COLO829 (cell line): ENCODE measurements at places on chromosomes 7 and 10.
A peak's percentile ranks its signal among the peaks of the same experiment; 100 is the strongest.

- no peak for DNase-seq
Measured at GRCh38 chr7:106480616-106481031, 180.3 kb downstream of the CCDC71L start.

- no peak for DNase-seq
Measured at GRCh38 chr7:25596443-25596842, 368.2 kb upstream of the NPVF start.

DNA sequence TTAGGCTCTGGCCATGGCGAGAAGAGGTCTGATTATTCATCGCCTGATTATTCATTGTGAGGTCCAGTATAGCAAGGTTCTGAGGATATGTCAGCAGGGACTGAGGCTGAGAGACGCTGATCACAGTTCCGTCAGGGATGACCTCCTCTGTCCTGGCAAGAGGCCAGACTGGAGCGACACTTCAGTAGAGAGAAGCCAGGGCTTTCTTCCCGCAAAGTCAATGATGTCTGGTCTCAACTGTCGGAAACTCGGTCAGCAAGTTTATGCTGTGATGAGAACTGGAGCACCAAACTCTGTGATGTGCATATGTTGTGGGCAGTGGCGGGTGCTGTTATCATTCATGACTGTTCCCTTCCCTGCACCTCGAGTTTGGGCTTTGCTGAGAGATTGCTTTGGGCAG, 29.0 kb upstream of the GNA12 start:
- no peak for DNase-seq

DNA sequence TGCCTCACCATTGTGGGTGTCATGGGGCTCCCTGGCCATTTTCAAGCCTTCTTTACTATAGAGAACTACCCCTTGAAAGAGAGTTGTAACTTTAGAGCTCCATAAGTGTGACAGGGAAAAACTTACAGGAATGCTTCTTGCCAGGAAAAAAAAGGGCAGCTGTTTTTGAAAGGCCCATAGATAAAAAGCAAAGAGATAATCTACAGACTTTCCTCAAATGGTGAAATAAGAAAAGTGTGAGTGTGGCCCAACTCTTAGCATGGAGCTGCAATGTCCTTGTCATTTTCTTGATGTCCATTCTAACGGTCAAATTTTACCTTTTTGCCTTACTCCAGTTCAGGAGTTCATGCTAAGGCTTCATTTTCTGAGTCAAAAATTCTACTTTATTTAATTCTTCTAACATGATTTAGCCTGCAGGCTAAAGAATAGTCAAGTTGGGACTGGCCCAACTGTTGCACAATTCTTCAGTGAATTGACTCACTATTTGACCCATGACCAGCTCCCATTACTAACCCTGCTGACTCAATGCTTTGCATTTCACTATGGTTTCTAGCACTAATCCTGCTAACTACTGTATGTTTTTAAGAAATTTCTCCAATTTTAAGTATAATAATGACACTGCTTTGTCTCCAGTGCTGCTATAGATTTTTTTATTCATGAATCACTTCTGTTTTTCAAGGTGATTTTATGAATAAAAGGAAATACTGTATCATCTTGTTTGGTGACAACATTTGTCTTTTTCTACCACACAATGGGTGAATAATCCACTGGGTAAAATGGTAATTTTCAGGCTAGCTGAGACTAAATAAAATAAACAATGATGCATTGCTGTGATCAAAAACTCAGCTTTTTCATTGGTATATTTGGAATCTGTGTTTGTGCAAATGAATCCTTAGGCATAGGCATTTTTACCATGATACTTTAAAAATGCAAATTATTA, 41.4 kb upstream of the SGCE start:
- DNase-seq: peak; percentile 73

DNA sequence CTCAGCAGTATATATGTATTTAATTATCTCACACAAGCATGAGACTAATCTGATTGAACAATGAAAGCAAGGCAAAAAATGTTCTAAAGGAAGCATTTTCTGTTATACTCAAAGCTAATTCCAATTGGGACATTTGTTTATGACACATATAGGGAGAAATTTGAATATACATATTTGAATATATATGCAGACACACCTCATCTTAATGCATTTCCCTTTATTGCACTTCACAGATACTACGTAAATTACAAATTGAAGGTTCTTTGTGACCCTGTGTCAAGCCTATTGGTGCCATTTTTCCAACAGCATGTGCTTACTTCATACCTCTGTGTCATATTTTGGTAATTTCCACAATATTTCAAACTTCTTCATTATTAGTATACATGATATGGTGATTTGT, 132.1 kb upstream of the STEAP1 start:
- DNase-seq: no peak

DNA sequence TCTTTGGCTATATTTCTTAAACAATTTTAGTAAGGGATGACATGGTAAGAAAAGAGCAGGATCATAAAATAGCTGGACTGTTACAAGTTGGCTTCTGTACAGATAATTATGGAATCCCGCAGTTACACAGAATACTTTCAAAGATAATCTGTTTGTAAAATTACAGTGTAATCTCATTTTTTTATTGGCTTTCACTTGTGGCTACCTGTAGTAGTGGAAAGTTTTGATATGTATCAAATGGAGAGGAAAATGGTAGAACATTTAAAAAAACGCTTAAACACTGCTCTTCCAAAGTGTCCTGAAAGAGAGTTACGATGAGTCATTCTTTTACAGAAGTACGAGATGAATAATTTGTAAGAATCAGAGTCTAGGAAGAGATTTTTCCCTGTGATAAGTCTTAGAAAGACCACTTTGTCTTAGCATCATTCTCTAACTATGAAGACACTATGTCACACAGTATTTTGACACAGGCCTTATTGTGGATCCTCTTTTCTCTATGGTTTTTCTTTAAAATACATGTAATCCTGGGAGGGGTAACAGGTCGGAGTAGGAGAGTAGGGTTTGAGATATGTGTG, 215.0 kb upstream of the DKK1 start:
- DNase-seq: peak; percentile 57

DNA sequence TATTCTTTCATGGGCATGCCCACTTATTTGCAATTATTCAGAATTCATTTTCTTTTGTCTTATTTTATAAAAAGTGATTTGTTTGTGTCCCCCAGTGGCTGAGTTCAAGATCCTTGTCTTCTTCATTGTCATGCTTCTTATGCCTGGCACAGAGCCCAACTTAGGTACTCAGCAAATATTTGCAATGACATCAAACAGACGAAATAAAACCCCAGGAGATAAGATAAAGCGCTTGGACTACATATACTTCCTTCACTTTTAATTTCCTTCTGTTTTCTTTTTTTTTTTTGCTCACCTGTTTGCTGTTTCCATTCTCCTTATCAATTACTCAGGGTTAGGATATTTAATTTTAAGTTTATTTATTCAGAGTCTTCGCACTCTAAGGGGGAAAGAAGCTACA, 225.0 kb downstream of the SDHAF3 start:
- no peak for DNase-seq

DNA sequence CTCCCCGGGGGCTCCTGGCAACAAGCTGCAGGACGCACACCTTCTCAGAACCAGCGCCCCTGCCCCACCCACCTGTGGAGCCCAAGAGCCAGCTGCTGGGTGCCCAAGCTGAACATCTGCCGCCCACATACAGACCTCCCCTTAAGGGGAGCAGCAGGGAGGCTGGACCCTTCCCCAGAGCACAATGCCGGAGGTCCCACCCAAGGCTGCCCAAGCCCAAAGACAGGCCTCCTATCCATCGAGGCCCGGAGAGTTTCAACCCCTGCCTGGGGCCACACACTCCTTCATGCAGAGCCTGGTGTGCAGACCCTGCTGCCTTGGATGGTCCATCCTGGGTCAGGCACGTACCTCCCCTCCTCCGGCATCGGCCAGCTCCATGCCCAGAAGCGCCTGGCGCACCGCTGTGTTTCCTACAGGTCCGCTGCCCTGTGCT, 48.7 kb downstream of the VIPR2 start:
- no peak for DNase-seq

GRCh38 chr7:35652124-35652523, 42.8 kb downstream of the HERPUD2 start:
- no peak for DNase-seq

DNA sequence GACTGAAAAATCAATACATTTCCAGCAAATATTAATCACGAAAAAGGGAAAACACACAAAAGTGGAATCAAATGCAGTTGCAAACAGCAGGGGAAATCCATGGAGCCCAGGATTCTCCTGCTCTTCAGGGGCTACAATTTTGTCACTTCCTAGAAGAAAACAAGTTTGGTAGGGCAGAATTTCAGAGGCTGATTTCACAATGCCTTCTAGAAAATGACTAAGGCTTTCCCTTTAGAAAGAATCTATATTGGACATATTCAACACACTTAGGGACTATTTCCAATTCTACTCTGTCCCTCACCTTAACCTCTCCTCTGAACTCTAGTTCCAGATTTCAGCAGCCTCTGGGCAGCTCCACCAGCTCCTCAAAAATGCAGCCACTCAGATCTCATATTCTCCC, 111.3 kb downstream of the HECTD2 start:
- no peak for DNase-seq

DNA sequence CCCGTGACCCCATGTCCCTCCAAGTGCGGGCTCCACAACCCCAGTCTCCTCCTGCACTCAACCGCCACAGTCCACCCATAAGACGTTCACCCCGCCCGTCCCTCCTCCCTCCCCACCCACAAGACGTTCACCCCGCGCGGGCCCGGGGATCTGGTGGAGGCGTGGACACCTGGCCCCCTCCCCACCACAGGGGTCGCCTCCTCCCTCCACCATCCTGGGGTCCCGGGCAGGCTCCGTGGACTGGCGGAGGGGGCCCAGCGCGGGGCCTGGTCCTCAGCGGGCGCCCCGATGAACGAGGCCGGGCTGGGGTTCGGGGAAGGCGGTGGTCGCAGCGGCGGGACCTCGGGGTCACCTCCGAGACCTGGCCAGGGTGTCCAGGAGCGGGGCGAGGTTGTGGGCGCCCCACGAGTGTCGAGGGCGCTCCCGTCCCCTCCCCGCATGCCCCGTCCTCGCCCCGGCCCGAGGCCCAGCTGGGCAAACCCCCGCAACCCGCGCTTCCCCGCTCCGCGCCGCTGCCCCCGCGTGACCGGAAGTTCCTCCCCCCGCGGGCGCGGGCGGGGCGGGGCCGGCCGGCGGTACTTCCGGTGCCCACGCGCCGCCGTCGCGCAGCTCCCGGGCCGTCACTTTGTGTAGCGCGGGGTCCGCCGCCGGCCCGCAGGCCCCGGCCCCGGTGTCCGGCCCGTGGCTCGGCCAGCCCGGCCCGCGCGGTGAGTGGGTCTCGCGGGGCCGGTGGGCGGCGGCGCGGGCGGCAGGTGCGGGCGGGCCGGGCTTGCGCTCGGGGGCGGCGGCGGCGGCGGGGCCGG, at the start of gene ZNF316:
Gene ZNF316, plus strand, starts transcription at position 578 of the 803 bp plus-strand sequence. CDS start 5,092 bp downstream, outside the sequence.
- peak; percentile 82 for DNase-seq

DNA sequence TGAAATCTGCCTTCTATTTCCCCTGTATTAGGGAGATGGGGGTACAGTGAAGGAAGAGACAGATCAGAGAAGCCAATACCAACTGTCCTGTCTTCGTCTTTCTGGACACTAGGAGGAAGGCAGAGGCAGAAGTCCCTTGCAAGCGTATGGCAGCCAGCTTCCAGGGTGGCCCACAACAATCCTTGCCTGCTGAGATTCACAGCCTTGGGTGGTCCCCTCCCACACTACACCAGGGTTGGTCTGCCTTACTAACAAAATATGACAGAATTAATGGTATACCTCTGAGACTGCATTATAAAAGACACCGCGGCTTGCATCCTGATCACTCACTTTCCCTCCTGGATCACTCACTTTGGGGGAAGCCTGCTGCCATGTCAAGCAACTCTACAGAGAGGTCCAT, 90.4 kb downstream of the IDE start:
- DNase-seq: no peak

- no peak for DNase-seq
Measured at GRCh38 chr7:146214842-146215241, 98.2 kb downstream of the CNTNAP2 start.

DNA sequence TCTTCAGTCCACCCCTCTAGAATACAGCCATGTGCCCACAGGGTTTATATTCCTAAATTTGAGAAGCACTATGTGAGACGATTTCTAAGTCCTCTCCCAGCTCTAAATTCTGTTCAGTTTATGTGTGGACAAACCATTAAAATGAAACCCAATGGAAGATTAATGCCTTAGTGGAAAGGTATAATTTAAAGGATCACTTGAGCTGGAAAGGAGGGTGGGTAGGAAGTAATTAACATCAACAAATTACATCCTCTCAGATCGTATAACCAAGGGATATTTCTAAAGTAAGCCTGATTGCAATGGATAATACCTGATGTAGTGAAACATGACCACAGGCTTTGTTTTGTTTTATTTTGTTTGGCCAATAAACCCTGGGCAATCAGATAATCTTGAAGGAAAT, 511.0 kb upstream of the COBL start:
- DNase-seq: no peak

- DNase-seq: no peak
Measured at GRCh38 chr7:48376263-48376662, 205.0 kb downstream of the ABCA13 start.

- no peak for DNase-seq
Measured at GRCh38 chr10:130992802-130993523, 318.6 kb downstream of the TCERG1L start.

- no peak for DNase-seq
Measured at GRCh38 chr7:43646603-43647338, 63.9 kb downstream of the STK17A start.

DNA sequence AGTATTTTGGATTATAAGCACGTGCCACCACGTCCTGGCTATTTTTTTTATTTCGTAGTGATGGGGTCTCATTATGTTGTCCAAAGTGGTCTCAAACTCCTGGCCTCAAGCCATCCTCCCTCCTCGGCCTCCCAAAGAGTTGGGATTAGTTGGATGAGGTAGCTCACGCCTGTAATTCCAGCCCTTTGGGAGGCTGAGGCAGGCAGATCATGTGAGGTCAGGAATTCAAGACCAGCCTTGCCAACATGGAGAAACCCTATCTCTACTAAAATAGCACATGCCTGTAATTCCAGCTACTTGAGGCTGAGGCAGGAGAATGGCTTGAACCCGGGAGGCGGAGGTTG, 21.8 kb upstream of the YWHAG start:
- DNase-seq: no peak

- DNase-seq: no peak
Measured at GRCh38 chr7:26912933-26913536, 48.6 kb upstream of the SKAP2 start.

DNA sequence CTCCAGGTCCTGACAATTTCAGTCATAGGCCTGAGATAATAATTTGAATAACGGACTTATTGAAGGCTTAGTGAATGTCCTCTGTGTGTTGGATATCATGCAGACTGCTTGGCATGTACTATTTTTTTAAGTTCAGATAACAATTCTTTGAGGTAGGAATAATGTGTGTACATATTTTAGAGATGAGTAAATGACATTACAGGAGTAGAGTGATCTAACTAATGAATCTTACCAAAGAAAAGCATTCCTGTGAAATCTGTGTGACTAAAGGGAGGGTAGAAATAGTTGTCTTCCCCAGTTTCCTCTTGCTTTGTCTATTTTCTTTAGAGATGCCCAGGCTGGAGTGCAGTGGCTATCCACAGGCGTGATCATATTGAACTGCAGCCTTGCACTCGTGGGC, 391.8 kb upstream of the ETV1 start:
- no peak for DNase-seq

- no peak for DNase-seq
Measured at GRCh38 chr7:6392712-6393666, 54.8 kb downstream of the DAGLB start.

GRCh38 chr10:87635498-87636312, 24.0 kb upstream of the PAPSS2 start:
- DNase-seq: no peak

GRCh38 chr7:104231054-104232046, 23.5 kb upstream of the ORC5 start:
- DNase-seq: peak; percentile 75
